ENCODE measurements at places on chromosomes 13 and 19.
A peak's percentile ranks its signal among the peaks of the same experiment; 100 is the strongest.

- DNase-seq: no peak
These were observed 87.6 kb downstream of the CAB39L start for GRCh38 chr13:49356223-49356622.

DNA sequence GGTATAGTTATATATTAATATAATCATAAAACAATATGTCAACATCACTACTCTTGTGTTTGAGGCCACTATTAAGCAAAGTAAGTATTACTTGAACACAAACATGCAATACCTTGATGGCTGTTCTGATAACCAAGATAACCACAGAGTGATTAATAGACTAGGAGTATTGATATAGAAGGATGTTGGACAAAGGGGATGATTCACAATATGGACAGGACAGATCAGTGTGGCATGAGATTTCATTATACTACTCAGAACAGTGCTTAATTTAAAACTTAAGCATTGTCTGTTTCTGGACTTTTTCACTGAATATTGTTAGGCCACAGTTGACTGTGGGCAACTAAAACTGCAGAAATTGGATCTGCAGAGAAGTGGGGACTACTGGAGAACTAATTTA is 384.2 kb downstream of the SLITRK1 start:
- no peak for DNase-seq

DNA sequence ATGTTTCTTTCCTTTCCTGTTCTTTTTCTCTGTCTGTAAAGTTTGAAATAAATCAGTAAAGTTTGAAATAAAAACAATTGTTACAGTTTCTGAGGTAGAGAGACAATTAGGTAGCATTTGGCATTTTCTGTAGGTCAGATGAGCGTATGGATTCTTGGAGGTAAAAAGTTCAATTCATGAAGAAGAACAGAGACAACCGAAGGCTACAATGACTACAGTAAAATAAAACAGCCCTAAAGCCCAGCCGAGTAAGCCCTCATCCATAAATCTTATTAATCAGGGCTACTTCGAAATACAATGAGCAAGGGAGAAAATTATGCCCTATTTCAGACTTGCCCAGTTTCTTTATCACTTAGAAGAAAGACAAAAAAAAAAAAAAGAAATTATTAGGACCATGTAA is 941.9 kb upstream of the SLC10A2 start:
- DNase-seq: no peak

DNA sequence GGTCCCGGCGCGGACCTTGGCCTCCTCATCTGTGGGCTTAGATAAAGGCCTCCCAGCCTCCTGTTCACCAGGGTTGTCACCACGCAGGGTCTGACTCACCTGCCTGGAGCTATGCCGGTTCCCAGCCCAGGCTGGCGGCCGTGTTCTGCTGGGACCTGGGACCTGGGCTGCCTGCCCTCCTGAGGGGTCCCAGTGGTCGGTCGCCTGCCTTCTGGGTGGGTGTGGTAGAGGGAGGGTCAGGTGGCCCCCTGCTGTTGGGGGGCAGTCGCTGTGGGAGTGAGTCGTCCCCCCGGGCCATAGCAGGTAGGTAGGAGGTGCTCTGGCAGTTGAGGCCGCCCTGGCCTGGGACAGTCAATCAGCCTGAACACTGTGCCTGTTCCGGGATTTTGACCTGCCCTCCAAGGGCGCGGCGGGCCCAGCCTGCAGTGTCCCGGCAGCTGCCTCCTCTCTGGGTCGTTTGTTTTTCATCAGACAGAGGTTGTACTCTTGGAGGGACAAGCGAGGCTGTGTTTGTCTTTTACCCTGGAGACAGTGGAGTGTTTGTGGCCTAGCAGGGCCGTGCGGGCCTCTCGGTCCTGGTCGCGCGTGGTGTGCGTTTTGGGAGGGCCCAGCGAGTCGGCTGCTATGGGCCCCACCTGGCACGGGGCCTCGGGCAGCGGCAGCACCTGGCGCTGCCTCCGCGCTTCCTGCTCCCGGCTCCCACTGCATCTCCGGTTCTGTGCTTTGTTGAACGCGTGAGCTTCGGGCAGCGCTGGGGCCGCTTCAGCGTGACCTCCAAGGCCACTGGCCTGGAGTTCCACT is 2.6 kb downstream of the ADAT3 start:
- DNase-seq: peak; percentile 23

GRCh38 chr19:39158646-39159260 is 33.2 kb downstream of the PAK4 start:
- peak; percentile 66 for DNase-seq

DNA sequence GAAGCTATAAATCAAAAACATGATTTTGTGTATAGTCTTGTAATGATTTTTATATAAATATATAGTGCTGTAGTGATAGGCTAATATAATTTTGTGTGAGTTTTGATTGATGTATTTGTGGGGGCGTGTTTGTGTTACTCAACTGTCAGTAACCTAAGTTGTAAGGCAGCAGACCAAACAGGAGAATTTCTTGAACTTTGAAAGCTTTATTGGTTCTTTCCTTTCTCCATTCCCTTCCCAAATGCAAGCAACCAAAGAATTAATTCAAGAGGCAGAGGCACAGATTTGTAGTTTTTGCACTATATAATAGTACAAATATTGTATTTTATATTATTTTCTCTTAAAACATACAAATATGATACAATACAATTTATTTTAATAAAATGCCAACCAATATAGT is 109.6 kb downstream of the FLT1 start:
- DNase-seq: no peak

- no peak for DNase-seq
These were observed 367.2 kb downstream of the DNAJC15 start for GRCh38 chr13:43390619-43391018.

DNA sequence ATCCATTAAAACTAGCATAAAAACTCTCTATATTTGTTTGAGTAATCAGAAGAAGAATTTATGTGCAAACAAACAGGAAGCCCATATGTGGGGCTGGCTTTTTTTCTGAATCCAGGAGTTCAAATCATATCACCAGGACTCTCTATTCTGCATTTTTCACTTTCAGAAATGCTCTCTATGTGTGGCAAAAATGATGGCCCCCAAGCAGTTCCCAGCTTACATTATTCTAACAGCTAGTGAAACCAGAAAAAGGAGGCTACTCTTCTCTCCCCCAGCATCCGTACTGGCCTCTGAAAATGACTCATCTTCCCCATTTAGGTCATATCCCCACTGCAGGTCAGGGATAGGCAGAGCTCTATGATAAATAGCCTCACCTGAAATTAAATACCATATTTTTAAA is 20.4 kb downstream of the RBM26 start:
- DNase-seq: peak; percentile 3

Measured in erythroblast (primary cell).